ENCODE measurements at places on chromosomes 12 and 14.

DNA sequence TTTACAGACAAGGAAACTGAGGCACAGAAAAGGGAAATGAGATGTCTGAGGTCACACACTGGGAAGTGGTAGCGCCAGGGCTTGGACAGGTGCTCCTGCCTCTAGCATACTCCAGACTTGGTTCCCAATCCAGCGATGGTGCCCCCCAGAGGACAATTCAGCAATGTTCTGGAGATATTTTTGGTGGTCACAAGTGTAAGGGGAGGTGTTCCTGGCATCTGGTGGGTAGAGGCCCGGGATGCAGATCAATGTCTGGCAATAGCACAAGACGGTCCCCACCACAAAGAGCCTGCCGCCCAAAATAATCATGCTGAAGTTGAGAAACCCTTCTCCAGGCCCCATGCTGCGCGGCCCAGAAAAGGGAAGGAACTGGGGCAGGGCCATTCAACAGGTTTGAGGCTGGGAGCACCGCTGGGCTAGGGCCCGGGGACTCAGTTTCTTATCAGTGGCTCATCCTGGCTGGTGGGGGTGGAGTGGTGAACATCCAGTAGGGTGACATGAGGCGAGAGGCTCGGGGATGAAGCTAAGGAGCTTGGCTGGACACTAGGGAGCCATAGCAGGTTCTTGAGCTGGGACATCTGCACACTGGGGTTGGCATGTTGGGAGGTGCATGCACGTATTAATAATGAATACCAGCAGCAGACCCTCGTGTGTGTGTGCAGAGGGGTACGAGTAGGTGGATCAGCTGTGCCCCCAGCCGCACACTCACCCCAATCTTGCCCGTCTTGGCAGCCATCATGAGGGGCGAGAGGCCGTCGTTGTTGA lies 35.1 kb downstream of the TRPV4 start:
- no peak for DNase-seq

- DNase-seq = no peak
Measured at GRCh38 chr12:22160396-22161003, 114.5 kb downstream of the CMAS start.

GRCh38 chr12:19739195-19739776 lies 300.0 kb downstream of the AEBP2 start:
- DNase-seq = no peak

- DNase-seq = no peak
Measured at GRCh38 chr12:53868511-53868986, 70.1 kb upstream of the HOXC13 start.

DNA sequence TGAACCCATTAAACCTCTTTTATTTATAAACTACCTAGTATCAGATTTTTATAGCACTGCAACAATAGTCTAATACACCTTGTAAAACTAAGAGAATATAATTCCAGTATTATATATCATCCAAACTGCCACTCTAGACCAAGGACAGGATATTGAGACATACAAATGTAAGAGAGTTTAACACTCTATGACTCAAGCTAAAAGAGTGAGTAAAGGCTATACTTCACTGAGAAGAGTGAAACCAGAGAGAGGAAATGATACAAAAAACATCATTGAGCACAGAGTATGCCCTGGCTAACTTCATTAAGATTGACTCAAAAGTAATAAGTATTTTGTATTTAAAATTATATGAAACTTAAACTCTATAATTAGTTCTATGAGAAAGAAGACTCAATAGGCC lies 1951.9 kb upstream of the SEL1L start:
- DNase-seq = no peak

- no peak for DNase-seq
Measured at GRCh38 chr14:33465846-33466700, 484.8 kb downstream of the EGLN3 start.

DNA sequence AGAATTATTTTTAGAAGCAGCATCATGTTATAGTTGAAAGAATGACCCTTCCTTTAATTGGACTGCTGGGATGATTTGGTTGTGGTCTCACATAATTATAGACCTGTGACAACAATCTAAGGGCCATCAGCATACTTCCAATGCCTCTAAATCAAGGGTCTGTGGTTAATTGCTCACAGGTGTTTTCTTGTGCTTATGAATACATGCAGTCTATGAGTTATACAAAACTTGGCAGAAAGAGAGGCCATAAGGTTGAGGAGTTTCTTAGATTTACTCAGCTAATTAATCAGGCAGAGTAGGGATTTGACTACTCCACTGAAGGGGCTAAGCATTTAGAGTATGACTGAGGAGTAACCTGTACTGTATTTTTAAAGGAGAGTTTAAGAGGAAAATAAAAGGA lies 37.0 kb upstream of the FRMD6 start:
- no peak for DNase-seq

- DNase-seq = no peak
Measured at GRCh38 chr12:23049180-23049579, 424.2 kb downstream of the ETNK1 start.

- no peak for DNase-seq
Measured at GRCh38 chr14:30885840-30886740, 11.7 kb downstream of the COCH start.
